A673 (cell line): ENCODE measurements at places on chromosomes 7 and 10.

DNA sequence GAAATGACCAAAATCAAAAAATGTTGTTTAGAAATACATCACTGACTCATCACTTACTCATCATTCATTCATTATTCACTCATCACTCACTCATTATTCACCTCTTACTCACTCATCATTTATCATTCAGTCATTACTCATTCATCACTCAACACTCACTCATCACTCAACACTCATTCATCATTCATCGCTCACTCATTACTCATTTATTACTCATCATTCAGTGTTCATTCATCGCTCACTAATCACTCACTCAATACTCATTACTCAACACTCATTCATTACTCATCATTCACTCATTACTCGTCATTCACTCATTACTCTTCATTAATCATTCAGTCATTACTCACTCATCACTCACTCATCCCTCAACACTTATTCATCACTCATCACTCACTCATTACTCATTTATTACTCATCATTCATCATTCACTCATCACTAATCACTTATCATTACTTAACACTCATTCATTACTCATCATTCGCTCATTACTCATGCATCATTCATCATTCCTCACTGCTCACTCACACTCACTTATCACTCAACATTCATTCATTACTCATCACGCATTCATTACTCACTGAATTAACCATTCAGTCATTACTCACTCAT, 238.5 kb downstream of the ADARB2 start:
- H3K36me3 ChIP-seq: no peaks in the 10 kb centered on the region
- no peak overlapping the region for H3K4me3 ChIP-seq
- no peak for DNase-seq
- H3K27me3 ChIP-seq: peaks cover 30% of the 10 kb centered on the region

- H3K4me1 ChIP-seq: no peaks in the 10 kb centered on the region
- H3K36me3 ChIP-seq: no peaks in the 10 kb centered on the region
- H3K27me3 ChIP-seq: peaks cover 15% of the 10 kb centered on the region
Observed at GRCh38 chr7:107799647-107800264, 3.3 kb downstream of the SLC26A3 start.

DNA sequence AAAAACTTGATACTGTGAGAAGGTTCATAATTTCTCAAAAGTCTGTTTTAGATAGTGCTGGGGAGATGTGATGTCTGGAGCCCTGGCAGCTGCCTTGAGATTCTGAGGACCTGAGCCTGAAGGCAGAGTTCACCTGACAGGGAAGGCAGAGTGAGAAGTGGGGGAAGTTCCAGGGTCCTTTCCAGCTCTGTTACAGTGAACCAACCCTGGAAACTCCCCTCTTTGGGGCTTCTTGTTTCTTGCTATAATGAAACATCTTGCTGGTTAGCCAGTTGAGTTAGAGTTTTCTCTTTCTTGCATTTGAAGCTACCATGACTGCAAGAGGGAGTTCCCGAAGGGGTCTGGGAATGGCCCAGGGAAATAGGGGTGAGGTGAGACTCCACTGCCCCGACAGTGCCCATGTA, 158.9 kb upstream of the TNRC18 start:
- H3K4me1 ChIP-seq: no peaks in the 10 kb centered on the region
- H3K27me3 ChIP-seq: no peaks in the 10 kb centered on the region
- no peak overlapping the region for H3K4me3 ChIP-seq
- H3K27ac ChIP-seq: no peak overlapping the region
- DNase-seq: no peak

- DNase-seq: no peak
- no peaks in the 10 kb centered on the region for H3K36me3 ChIP-seq
- H3K4me3 ChIP-seq: no peak overlapping the region
- no peaks in the 10 kb centered on the region for H3K4me1 ChIP-seq
Observed at GRCh38 chr10:8211631-8212030, 157.1 kb downstream of the GATA3 start.

- DNase-seq: no peak
- peaks cover 17% of the 10 kb centered on the region for H3K27me3 ChIP-seq
- H3K4me1 ChIP-seq: no peaks in the 10 kb centered on the region
- H3K36me3 ChIP-seq: no peaks in the 10 kb centered on the region
- H3K4me3 ChIP-seq: no peak overlapping the region
Observed at GRCh38 chr10:112286837-112287818, 3.9 kb downstream of the TECTB start.

GRCh38 chr7:31707089-31707488, 20.1 kb downstream of the PPP1R17 start:
- no peaks in the 10 kb centered on the region for H3K4me1 ChIP-seq
- H3K36me3 ChIP-seq: no peaks in the 10 kb centered on the region
- peaks cover 17% of the 10 kb centered on the region for H3K27me3 ChIP-seq
- H3K27ac ChIP-seq: no peak overlapping the region
- no peak overlapping the region for H3K4me3 ChIP-seq

DNA sequence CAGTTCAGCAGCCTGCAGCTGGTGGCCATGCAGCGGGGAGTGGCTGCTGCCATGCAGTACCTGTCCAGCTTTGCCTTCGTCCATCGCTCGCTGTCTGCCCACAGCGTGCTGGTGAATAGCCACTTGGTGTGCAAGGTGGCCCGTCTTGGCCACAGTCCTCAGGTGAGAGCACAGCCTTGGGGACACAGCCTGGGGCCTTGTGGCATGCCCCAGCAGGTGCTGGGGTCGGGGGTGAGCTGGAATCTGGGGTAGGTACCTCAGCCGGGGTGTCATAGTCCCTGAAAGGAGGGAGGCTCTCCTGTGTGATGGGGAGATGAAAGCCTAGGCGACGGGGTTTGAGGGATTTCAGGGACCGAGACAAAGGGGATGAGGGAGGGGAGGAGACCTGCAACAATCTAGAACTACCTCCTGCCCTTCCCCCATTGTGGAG, 14.1 kb downstream of the EPHB6 start:
- no peak for DNase-seq
- no peaks in the 10 kb centered on the region for H3K4me1 ChIP-seq
- H3K4me3 ChIP-seq: no peak overlapping the region
- no peaks in the 10 kb centered on the region for H3K27me3 ChIP-seq

DNA sequence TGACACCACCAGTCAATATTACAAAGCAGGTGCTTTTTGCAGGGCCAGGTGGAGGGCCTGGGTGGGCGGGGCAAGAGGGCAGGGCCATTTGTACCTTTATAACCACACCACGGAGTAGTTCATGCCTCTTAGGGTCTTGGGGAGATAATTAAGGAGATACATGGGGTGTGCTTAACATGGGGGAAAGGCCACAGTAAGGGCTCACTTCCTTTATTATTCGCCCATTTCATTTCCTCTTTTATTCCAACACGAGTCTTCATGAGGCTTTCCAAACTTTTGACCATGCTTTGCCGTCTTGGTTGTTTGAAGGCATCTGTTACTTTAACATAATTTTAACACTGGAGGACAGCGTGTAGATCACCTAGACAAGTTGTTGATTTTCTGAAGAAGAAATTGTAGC, 33.3 kb upstream of the LYZL2 start:
- H3K27ac ChIP-seq: no peak overlapping the region
- no peak overlapping the region for H3K4me3 ChIP-seq
- no peak for DNase-seq
- H3K4me1 ChIP-seq: no peaks in the 10 kb centered on the region
- no peaks in the 10 kb centered on the region for H3K27me3 ChIP-seq
- H3K36me3 ChIP-seq: no peaks in the 10 kb centered on the region

- H3K36me3 ChIP-seq: no peaks in the 10 kb centered on the region
- DNase-seq: peak; percentile 74
- H3K27me3 ChIP-seq: no peaks in the 10 kb centered on the region
- no peak overlapping the region for H3K4me3 ChIP-seq
- H3K27ac ChIP-seq: no peak overlapping the region
Observed at GRCh38 chr10:95841661-95842498, 65.9 kb upstream of the CC2D2B start.

GRCh38 chr7:33806298-33807154, 98.8 kb upstream of the BMPER start:
- peaks cover 4% of the 10 kb centered on the region for H3K4me1 ChIP-seq
- H3K27ac ChIP-seq: no peak overlapping the region
- no peaks in the 10 kb centered on the region for H3K27me3 ChIP-seq
- H3K36me3 ChIP-seq: no peaks in the 10 kb centered on the region
- H3K4me3 ChIP-seq: no peak overlapping the region

DNA sequence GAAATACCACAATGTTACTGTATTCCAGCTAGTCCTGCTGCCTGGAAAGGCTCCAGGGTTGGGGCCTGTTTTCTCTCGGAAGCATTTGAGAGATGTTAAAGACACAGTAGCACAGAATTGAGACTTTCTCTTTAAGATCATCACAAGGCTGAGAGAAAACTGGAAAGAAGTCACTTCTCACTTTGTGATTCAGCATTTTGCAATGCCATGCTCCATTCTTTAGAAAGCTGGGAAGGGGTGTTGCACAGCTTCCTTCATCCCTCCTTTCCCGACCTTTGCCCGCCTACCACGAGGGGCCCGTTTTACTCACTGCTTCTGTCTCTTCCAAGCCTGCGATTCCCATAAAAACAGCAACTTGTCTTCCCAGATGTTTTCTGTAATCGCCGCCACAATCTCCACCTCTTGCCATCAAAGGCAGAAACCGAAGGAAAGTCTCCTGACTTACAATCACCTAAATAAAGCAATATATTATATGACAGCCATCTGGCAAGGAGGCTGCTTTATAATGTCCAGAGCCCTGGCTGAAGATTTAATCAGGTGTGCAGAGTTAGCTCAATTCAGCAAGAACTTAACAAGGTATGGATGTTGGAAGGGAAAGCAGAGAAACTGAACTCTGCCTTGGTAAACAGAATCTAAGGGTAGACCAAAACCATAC, 18.9 kb downstream of the NOD1 start:
- no peaks in the 10 kb centered on the region for H3K27me3 ChIP-seq
- no peaks in the 10 kb centered on the region for H3K36me3 ChIP-seq
- no peak for DNase-seq
- H3K4me1 ChIP-seq: no peaks in the 10 kb centered on the region

- no peak for DNase-seq
- H3K27me3 ChIP-seq: peaks cover 64% of the 10 kb centered on the region
- H3K36me3 ChIP-seq: no peaks in the 10 kb centered on the region
- H3K27ac ChIP-seq: no peak overlapping the region
Observed at GRCh38 chr7:87473986-87474385, 1.5 kb downstream of the ABCB4 start.

- no peaks in the 10 kb centered on the region for H3K36me3 ChIP-seq
- no peaks in the 10 kb centered on the region for H3K4me1 ChIP-seq
- DNase-seq: no peak
- H3K4me3 ChIP-seq: no peak overlapping the region
Observed at GRCh38 chr10:117410557-117410956, 35.3 kb upstream of the PDZD8 start.

- no peaks in the 10 kb centered on the region for H3K36me3 ChIP-seq
- no peaks in the 10 kb centered on the region for H3K27me3 ChIP-seq
- DNase-seq: no peak
- H3K4me3 ChIP-seq: no peak overlapping the region
- no peaks in the 10 kb centered on the region for H3K4me1 ChIP-seq
- H3K27ac ChIP-seq: no peak overlapping the region
Observed at GRCh38 chr10:72509941-72510340, 115.9 kb downstream of the MICU1 start.

DNA sequence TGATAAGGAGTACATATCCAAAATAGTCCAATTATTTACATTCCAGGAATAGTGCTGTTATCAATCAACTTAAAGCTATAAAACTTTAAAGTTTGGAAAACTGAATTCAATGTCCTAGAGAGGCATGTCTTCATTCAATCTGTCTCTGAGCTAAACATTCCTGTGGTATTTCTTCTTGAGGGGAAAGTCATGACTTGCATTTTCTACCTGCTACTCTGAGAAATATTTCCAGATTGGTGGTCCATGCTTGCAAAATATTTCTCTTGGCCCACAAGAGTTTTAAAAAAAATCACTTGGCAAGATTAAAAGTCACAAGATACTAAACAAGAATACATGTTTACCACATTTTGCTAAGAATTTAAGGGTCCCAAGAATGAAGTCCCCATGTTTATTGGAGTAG, 63.6 kb upstream of the HGF start:
- H3K4me3 ChIP-seq: no peak overlapping the region
- no peaks in the 10 kb centered on the region for H3K4me1 ChIP-seq
- no peaks in the 10 kb centered on the region for H3K27me3 ChIP-seq
- DNase-seq: no peak
- H3K27ac ChIP-seq: no peak overlapping the region

- no peak overlapping the region for H3K27ac ChIP-seq
- no peaks in the 10 kb centered on the region for H3K36me3 ChIP-seq
- H3K27me3 ChIP-seq: no peaks in the 10 kb centered on the region
Observed at GRCh38 chr10:44689368-44689767, 221.8 kb upstream of the TMEM72 start.

DNA sequence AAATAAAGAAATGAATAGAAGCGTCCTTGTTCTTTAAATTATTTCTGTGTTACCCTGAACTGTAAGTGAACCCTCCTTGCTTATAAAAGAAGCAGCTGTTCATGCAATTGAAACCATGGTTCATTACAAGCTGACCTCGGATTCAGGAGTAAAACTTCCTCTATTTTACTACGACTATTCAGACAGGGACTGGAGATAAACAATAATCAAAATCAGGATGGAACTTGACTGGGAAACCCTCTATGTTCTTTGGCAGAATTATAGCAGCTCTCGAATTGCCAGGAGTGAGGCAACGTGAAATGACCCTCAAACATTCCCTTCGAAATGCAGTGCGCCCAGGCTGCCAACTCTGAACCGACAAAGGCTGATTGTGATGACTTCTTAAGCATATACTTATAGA, 172.1 kb downstream of the CYP26A1 start:
- no peaks in the 10 kb centered on the region for H3K4me1 ChIP-seq
- no peaks in the 10 kb centered on the region for H3K36me3 ChIP-seq
- no peak for DNase-seq
- H3K4me3 ChIP-seq: no peak overlapping the region
- H3K27me3 ChIP-seq: peaks cover 4% of the 10 kb centered on the region

DNA sequence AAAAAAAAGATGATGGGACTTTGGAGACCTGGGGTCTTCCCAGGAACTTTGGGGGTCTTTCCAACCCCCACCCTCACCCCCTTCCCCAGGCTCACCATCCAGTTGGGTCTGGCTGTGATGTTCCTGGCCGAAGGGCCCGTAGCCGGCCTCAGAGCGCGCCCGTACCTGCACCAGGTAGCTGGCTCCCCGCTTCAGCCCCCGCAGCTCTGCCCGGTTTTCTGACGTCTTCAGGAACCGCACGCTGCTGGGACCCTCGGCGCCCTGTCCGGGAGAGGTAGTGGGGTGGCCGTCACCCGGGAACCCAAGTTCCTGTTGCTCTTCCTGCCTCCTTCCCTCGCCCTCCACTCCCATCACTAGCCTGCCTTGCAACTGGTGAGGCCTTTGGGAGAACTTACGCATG, 10.2 kb downstream of the EPHB4 start:
- no peak overlapping the region for H3K27ac ChIP-seq
- no peaks in the 10 kb centered on the region for H3K4me1 ChIP-seq
- DNase-seq: no peak
